AML-193 (cell line): ENCODE measurements at places on chromosomes 4 and X.

GRCh38 chr4:140931911-140932310 lies 175.7 kb upstream of the TBC1D9 start:
- no peak for DNase-seq

- DNase-seq = no peak
Observed at GRCh38 chrX:154351183-154352011, 23.0 kb downstream of the FLNA start.

DNA sequence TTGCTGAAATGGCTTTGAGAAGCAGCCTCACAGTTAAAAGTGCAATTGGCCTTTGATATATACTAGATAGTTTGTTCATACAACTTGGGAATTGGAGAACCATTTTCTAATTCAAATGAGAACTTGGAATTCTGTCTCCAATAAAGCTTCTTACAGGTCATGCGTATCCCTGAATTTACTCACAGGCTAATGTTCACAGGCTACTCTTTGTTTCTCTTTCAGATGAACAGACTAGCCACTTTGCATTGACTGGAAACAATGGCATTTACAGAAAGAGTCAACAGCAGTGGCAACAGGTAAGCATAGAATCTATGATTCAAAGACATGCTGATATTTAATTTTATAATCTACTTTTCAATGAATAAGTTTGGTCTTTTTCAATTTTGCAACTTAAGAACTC lies 13.5 kb downstream of the AFF1 start:
- DNase-seq = no peak

GRCh38 chr4:180617196-180617595 lies 1626.0 kb upstream of the TENM3 start:
- no peak for DNase-seq

DNA sequence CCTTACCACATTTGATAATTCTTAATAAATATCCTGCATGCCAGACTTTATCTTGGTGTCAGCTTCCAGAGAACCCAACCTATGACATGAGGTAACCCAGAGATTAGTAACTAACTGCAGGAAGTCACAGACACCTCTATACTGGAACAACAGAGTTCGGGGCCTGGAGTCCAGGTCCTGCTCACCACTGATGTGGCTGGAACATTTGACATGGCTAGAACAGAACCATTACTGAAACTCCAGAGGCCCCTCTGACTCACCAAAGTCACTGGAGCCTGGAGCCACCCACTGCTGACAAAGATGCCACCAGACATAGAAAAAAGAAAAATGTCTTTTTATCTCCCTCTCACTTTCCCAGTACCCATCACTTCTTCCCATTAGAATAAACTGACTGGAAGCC lies 403.7 kb downstream of the MID1IP1 start:
- DNase-seq = no peak

DNA sequence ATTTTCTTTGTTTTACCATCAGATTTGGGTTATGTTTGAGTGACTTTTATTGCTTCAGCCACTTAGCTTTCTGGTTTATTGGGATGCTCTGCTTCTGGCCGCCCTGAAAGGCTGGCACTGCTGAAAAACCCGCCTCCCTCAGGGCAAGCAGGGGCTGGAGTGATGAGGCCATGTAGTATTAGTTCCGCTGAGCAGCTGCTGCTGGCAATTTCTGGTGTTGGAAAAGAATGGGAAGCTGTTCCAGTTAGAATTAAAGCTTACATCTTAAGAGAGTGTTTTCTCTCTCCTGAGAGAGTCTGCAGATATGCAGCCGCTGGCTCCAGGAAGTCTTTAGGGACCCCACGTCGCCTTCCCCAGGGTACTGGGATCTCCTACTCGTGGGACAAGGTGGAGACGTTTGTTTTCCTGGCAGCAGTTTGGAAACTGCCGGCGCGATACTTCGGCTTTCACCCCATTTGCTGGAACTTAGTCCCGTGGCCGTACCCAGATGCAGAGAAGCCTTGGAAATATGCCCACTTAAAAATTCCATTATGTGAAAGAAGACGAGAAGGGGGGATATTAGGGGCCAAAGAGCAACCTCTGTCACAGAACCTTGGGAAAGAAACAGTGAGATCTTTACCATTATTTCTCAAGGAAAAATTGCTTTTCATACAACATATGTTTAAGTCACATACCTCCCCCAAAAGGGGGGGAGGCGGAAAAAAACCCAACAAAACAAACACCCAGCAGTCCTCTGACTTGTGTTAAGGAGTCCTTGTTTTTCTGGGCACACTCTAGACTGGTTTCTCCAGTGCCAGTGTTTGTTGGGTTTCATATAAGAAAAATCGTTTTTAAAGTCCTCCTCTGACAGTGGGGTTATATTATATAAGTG lies 72.6 kb downstream of the TMEM131L start:
- no peak for DNase-seq

DNA sequence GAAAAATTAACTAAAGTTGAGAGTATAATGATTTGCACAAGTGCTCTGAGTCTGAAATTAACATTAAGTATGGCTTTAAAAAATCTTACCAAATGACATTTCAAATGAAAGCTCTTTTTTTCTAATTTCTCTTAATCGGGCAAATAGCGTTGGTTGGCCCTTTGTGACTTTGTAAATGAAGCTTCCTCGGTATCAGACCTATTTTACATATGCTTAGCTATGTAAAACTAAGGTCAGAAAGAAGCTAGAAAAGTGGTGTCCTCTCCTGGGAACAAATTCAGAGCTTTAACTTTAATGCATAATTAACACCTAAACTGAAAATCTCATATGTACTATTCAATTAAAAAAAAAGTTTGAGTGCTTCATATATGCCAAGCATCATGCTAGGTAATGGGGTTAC lies 62.7 kb downstream of the N4BP2 start:
- no peak for DNase-seq

DNA sequence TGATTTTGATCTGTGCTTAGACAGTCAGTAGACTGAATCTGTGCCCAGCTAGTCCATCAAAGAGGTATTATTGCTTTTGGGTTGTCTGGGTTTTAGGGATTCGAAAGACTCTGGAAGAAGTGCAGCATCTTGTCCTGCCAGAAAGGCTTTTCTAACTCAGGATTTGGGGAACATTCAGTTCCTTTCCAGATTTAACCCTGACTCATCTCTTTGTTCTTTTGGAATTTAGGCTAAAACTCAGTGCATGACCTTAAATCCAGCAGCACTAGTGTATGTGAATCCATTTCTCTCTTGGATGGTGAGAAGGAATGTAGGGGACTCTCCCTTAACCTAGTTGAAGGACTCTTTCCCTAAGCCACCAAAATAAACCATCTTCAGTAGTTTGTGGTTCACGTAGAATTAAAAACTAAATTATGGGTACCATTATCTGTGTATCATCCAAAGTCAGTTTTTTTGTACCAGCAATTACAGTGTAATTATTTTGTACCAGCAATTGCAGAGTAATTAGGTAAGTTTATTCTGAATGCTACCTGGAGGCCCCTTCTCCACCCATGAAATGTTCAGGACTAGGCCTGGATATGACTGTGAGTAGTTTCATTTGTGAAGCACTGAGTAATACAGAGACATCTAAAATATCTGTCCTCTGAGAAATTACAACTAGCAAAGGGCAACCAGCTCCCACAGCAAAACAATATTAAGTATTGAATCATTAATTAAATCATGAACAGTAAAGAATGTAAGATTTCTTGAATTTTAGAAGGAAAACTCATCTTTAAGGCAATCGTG lies 384.0 kb downstream of the TMA16 start:
- no peak for DNase-seq

- DNase-seq = no peak
Observed at GRCh38 chr4:131547506-131547981, 1601.5 kb upstream of the PCDH10 start.

GRCh38 chr4:137823007-137823406 lies 290.7 kb upstream of the PCDH18 start:
- DNase-seq = no peak
